Non-pigmented ciliary epithelial cell (primary cell): ENCODE measurements at places on chromosomes 13 and 19.

DNA sequence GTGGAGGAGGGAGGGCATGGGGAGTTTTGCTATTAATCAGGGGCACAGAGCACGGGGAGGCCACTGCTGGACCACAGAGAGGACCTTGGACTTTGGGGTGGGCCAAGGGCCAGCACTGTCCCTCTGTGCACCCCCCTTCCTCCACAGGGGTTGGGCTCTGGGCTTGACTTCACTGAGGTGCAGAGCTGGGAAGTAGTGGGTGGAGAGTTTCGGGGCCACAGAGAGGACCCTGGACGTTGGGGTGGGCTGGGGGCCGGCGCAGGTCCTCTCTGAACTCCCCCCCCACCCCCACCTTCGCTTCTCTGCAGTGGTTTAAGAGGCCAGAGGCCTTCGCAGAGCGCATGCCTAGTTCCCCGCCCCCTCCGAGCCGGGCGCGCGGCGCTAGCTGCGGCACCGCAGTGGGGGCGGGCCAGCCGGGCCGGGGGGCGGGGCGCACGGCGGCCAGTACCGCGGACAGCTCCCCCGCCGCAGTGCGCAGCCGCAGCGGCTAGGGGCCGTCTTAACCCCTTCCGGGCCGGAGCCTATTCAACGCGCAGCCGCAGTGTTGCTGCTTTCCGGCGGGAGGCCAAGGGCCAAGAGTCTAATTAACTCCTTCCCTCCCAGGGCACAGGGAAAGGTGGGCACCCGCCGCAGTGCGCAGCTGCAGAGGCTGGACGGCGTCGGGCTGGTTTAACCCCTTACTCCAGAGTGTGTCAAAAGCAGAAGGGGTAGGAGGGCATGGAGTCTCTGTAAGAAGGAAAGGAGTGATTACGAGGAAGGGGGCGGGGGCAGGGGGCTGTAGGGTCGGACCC lies 3.7 kb downstream of the KCNC3 start:
- no peak for DNase-seq

DNA sequence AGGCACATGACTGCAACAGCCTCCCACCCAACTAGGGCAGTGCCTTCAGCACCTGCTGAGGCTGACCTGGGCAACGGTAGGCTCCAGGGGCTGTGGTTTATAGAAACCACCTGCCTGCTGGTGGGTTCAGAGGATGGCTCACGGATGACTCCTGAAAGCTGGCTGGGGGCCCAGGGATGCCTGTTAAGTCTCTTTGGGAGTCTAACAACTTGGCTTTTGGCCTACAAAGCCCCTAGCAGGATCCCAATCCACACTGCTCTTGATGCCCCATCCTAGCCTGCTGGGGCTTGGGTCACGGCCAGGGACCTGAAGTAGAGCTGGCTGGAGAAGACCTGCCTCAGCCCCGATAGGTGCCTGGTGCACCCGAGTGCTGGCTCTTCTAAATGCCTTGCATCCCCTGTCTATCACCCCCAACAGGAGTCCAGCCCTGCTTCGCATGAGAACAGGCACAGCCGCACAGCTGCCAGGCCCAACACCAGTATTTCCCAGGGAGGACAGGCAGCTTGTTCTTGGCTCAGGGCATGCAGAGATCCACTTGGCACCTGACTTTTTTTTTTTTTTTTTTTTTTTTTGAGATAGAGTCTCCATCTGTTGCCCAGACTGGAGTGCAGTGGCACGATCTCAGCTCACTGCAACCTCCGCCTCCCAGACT lies 9.1 kb upstream of the EPHX3 start:
- DNase-seq: no peak

DNA sequence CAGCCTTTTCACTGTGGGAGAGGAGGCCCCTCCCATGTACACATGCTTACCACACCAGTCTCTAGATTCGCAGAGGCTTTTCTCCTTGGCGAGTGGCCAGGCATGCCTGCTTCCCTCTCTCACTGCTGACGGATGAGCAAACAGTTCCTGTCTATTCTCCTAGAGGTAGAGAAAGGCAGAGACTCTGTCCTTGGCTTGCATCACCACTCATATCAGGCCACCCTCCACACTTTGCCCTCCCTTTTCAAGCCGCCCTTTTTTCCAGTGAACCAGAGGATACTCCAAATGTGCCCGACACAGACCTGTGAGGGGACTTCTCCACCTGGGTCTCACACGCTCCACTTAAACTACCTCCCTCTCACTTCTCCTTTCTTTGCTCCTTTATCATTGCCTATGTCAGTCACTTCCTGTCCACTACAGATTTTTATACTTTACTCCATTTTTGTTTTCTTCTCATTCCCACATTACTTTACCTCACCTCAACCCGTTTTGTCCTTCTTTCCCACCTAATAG lies 284.6 kb downstream of the DNAJC15 start:
- DNase-seq: peak; percentile 71

DNA sequence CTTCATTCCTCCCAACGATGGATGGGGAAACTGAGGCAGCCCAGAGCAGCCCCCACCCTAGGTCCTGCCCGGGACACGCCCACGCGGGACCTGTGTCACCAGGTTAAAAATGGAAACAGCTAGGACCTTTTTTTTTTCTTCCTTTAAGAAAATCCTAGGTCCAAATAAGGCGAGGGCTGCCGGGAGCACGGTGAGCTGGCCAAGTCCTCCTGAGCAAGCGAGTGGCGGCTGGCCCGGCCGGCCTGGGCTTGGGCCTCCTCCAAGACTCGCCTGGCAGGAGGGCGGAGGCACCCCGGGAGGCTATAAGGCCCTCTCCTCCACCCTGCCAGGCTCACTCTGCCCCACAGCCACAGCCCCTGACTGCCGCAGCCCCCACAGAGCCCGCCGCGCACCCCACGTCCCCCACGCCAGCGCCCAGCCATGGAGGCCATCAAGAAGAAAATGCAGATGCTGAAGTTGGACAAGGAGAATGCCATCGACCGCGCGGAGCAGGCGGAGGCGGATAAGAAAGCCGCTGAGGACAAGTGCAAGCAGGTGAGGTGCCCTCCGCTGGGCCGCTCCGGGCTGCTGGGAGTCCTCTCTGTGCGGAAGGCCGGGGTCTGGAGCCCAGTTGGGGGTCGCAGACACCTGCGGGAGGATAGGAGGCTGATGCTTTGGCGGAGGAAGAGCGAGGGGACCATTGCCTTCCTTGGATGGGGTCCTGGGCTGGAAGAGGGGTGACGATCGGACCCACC lies 8.9 kb upstream of the TPM4 start:
- no peak for DNase-seq

- no peak for DNase-seq
These were observed 51.0 kb upstream of the PDX1 start for GRCh38 chr13:27868641-27869435.

DNA sequence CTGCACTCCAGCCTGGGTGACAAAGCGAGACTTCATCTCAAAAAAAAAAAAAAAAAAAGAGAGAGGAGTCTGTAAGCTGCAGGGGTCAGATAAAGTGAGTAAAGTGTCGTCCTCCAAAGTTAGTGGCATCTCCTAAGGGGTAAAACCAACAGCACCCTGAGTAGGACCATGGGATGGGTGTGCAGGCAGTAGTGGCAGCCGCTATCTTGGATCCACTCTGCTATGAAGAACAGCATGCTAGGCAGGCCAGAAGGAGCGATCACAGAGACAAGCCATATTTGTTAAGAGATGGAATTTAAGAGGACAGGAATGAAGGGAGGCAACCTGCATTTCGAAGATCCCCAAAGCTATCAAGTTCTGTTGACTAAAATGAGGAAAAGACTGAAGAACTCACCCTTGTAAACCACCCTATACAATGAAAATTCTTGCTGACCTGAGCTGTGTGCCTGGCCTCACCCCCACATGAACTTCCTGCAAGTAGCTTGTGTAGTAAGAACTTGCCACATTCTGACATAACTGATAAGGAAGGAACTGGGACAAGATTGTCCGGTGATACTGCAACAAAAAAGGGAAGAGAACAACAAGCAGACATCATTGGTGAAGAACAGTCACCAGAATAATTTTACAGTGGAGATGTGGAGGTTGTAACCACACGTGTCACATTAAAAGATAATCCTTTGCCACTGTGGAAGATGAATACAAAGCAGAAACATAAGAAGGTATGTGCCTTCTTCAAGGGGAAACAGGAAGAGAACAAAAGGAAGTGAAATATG lies 16.2 kb downstream of the DPY19L3 start:
- DNase-seq: no peak

- DNase-seq: no peak
These were observed 36.8 kb downstream of the ACTN4 start for GRCh38 chr19:38684078-38684861.

- DNase-seq: no peak
These were observed 106.6 kb downstream of the RAB20 start for GRCh38 chr13:110454956-110455355.

DNA sequence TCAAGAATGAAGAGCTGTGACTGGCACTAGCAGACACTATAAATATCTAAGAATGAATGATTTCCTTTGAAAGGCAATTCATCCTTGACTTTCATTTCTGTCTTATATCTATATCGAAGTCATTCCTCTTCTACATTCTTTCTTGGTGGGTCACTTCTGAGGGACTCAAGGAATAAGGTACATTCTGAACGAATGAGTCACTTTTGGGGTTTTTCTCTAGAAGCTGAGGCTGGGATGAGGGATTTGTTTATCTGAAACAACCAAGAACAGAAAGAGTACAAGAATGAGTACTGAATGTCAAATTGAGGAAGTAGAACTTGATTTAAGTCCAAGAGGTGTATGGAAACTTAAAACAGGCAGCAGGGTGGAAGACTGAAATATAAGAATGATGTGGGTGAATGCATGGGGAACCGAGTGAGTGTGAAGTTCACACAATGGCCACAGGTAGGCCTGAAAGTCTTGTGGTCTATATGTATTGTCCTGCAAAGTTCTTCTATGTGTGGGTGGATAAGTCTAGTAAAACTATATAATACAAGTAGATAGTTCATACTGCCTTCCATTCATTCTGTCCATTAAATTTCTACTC lies 343.9 kb downstream of the OXGR1 start:
- peak; percentile 91 for DNase-seq

DNA sequence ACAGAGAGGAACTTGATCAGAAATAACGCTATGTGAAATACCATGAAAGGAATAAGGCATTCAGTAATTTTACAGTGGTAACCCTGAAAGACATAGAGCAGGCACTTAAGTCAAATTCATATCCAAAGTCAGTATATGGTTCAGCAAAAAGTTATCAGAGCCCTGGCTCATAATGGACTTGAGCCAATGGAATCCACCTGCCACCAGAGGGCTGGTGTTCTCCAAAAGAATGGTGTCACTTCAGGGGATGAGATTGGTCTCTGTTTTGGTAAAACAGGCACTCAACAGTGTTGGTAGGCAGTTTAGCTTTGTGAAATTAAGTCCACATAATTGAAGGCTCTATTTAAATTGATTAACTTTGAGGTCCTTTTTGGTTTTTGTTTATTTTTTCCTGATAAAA lies 93.9 kb downstream of the LIG4 start:
- no peak for DNase-seq

DNA sequence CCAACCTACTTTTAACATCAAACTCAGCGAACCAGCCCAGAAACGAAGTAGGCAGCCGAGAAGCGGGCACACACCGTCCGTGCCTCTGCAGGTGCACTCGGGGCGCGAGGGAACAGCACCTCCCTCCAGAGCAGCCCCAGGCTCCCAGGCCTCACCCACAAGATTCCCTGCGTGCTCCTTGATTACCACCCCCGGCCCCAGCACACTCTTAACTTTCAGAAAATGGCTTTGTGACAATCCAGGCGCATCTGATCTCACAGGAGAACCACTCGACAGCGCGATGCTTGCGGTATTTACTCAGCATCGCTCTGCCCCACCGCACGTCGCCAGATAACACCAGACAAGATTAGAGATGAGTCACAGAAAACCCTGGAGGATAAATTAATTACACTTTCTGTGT lies 134.9 kb upstream of the SPACA7 start:
- DNase-seq: no peak

- no peak for DNase-seq
These were observed 22.0 kb upstream of the TPT1 start for GRCh38 chr13:45362939-45363338.

- no peak for DNase-seq
These were observed 62.9 kb upstream of the URI1 start for GRCh38 chr19:29878973-29879654.

- no peak for DNase-seq
These were observed at the start of gene EDDM13 for GRCh38 chr19:56272161-56272798. TSS of gene EDDM13 (plus strand) at chr19:56272748. CDS start at chr19:56272835, 87 bp downstream.

GRCh38 chr13:35830850-35831450 lies 300.2 kb downstream of the DCLK1 start:
- DNase-seq: no peak
